RPMI8226 (cell line): ENCODE measurements at places on chromosomes 4 and X.
A peak's percentile ranks its signal among the peaks of the same experiment; 100 is the strongest.

GRCh38 chr4:69760455-69760854, at the start of gene SULT1B1:
Gene SULT1B1, minus strand, starts transcription at chr4:69760620. Its CDS starts 5,403 bp downstream, at chr4:69755217.
- no peak for DNase-seq

DNA sequence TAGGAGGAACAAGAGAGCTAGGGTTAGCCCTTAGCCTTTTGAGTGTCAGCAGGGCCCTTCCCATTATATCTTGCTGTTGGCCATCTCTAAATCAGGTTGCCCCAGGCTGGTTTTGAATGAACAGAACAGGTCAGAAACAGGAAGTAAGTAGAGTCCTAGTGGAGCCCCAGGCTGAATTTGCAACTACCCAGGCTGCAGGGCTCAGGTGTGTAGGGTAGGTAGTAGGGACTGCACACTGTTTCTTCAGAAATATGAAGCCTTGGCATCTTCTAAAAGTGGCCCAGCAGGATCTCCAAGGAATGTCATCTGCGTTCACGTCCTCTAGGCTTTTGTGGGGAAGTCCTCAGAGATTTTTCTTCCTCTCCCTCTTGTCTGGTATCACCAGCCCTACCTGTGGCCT, 90.2 kb downstream of the ADGRG4 start:
- no peak for DNase-seq

GRCh38 chrX:54794028-54794427, 4.0 kb downstream of the ITIH6 start:
- no peak for DNase-seq

DNA sequence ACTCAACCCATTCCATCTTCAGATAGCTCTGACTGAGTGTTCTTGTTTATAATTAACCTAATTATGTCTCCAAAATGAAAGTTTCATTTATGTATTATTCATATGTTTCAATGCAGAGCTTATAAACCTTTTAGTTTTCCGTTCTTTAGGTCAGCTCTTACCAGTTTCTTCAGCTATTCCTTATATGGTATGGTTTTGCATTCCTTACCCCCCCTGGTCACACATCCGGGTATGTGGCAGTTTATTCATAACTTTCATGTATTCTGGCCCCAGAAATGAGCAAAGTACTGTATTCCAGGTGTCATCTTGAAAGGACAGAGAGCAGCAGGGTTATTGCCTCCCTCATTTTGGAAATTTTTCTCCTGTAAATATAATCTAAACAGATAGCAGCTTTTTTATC, 16.8 kb upstream of the IGSF1 start:
- DNase-seq: no peak

- DNase-seq: no peak
Observed at GRCh38 chr4:165425629-165426028, 46.8 kb downstream of the CPE start.

- no peak for DNase-seq
Observed at GRCh38 chr4:81418572-81418971, 53.1 kb downstream of the RASGEF1B start.

DNA sequence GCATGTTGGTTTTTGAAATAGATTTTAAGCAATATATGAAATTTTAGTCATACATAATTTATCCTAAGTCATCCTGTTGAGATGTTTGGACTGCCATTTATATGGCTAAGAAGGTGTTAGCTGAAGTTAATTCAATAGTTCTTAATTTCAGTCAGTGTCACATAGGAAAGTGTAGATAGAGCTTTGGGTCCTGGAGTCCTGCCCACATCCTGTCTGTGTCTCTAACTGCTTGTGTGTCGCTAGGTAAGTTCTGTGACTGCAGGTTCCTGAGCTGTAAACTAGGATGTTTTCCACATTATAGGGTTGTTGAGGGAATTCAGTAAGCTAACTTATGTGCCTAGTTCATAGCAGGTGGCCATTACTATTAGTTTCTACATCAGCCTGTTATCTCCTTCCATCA, 20.7 kb downstream of the OFD1 start:
- DNase-seq: peak; percentile 32

GRCh38 chr4:139666735-139667281, 1.2 kb downstream of the MGST2 start:
- no peak for DNase-seq

DNA sequence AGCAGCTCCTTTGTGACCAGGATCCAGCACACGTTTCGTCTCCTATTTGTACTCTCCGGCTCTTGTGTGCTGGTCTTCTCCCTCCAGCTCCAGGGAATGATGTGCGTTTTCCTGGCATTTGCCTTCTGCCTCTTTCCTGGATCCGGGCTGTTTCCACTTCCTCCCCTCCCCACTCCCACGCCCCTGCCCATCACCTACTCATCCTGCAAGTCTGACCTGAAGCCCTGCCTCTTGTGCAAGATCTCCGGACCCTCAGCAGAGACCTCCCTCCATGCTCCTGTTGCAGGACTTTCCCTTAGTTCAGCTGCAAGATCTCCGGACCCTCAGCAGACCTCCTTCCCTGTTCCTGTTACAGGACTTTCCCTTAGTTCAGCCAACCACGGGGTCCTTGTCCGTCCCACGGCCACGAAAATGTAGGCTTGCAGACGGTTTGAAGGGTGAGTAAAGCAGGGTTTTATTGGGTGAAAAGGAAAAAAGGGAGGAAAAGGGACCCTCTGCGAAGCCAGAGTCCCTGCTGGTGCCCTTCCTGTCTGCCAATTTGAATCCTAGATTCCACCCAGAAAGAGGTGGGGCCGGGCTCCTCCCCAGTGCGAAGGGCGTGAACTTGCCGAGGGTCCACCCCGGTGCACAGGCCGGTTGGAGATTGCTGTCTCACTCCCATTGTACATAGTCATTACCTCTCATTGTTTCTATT, 74.4 kb upstream of the IRF2 start:
- DNase-seq: no peak

- DNase-seq: no peak
Observed at GRCh38 chr4:136699905-136700304, 832.4 kb downstream of the PCDH18 start.
